ENCODE measurements at places on chromosomes 13 and 19.

DNA sequence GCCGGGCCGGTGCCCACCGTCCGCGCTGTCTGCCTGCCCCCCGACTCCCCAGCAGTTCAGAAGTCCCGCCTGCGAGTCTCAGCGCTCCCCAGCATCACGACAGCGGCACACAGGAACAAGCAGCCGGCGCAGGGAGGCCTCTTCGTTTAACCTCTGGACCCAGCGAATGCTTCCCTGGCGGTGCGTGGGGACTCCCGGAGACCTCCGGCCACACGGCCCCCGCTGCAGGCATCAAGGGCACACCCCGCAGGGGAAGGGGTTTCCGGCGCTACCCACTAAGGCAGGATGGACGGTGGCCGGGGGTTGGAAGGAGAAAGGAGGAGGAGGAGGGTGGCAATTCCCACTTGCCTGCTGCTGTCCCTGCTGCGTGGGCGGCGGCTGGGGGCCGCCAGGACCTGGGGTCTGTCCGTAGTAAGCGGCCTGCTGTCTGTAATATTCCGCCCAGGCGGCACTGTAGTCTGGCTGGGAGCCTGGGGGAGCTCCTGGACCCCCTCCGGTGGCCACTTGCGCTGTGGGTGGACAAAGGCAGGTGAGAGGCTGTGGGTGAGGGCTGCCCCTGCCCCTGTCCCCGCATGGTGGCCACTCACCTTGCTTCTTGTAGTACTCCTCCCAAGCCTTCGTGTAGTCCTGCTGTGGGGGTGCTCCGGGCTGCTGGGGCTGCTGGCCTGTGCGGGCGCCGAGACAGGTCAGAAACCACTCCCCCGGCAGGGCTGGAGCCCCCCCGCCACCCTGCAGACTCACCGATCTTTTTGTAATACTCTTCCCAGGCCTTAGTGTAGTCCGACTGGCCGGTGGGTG is 9.6 kb downstream of the KHSRP start:
- DNase-seq, result no peak

DNA sequence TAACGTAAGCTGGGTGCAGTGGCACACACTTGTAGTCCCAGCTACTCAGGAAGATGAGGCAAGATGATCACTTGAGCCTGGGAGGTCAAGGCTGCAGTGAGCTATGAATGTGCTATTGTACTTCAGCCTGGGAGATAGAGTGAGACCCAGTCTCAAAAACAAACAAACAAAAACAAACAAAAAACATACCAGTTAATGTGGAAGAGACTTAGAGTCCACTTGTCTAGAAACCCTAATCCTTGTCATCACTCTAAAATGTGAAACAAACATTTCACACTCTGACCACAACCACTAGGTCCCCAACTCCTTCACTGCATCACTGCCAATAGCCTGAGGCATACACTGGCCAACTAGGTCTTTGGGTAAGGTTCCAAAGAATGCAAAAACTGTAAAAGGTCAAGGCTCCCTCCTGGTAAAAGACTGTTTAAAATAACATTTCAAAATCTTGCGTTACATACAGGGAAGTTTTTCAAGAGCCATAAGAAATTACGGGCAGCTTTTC is 28.6 kb upstream of the CYP2B6 start:
- no peak for DNase-seq

- DNase-seq, result no peak
Measured at GRCh38 chr13:23740002-23740401, 149.2 kb downstream of the MIPEP start.

DNA sequence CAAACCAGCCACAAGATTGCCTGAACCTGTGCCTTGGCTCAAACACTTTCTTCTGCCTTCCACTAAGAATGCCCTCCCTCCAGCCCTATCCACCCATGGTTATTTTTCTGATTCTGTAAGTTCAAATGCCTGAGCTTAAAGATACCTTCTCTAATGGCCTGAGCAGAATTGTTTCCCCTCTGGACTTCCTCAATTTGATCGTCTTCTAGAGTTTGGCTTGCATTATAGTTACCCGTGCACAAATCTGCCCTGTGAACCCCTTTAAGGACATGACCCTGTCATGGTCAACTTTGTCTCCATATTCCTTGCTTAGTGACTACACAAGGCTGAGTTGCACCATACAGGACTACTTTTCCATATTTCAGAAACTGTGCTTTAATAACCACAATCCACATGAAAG is 481.0 kb downstream of the FOXO1 start:
- no peak for DNase-seq

DNA sequence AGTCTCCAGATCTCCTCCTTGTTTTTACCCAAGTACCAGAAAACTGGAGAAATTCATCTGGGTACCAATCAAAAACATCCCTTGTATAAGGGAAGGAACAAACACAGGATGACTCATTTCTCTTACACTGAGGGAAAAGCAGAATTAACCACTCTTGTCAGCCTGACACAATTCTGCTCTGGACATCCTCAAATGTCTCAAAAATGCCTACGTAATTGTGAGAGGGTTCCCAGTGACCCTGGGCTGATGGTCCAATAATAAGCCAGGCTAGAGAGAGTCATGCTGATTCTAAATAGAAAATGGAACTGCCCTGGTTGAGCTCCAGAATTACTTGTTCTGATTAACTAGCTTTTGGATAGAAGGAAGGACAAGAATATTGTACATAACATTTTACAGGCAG is 14.5 kb downstream of the ZNF708 start:
- no peak for DNase-seq

DNA sequence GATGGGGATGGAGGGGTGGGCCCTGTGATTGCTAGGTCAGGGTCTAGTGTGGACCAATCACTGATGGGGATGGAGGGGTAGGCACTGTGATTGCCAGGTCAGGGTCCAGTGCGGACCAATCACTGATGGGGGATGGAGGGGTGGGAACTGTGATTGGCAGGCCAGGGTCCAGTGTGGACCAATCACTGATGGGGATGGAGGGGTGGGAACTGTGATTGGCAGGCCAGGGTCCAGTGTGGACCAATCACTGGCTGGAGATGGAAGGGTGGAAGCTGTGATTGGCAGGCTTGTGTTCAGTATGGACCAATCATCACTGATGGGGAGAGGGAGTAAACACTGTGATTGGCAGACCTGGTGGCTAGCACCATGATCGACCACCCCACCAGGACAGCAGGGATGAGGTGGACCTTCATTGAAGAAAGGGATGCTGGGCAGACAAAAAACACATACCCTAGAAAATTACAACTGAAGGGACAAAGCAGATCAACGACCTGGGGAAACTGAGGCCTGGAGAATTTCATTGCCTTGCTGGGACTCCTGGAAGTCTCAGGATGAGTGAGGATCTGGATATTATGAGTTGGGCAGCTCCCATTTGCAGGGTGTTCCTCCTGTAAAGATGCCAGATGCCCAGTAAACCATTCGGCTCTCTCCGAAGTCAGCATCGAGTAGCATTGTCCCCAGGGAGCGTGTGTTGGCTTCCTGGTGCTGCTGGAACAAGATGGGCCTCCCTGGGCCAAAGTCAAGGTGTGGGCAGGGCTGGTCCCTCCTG is 15.5 kb downstream of the TMPRSS9 start:
- no peak for DNase-seq

DNA sequence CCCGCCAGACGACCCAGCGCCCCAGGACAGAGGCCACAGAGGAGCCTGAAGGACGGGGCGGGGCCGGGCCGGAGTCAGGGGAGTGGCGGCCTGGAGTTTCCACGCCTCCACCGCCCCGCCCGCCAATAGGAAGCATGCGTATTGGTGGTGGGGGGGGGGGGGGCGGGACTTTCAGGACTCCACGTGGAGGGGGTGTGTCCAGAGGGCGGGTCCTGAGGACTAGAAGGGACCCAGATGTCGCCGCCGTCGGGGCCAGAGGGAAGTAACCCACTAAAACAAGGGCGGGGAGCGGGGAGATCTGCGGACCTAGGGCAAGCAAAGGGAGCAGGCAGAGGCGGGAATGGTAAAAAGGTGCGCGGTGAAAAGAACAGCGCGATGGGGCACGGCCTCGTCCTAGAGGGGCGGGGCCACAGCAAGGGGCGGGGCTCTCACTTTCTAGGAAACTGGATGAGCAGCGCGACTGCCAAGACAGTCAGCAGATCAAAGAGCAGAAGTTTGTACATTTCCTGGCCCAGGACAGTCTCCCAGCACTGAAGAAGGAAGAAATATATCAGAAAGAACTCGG is 2.8 kb upstream of the LENG1 start:
- DNase-seq, result no peak

DNA sequence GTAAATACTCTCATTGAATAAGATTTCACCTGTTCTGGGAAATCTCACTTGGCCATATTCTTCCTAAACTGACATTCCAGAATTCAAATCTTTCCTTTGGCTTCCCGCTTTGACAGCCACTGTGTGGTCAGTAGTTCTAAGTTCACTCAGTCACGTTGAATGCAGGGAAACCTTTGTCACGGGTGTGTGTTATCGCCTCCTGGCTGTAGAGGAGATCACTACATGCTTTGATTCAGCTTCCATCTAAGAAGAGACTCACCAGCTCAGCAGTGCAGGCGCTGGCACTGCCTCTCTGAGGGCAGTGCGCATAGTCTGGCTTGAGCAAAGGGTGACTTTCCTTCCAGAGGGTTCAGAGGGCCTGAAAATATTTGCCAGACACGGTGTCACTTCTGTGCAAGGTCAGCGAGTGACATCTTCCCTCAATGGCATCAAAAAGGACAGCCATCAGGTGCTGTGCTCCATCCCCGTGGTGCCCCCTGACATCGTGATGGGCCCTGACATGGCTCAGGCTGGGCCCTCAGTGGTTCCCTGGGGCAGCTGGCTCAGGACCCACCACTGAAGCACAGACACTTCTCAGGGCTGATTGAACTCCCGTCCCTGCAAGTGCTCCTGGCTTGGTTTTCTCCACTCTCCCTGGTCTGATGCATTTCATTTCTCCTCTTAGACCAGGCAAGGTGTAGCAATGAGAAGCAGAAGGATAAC is 635.4 kb upstream of the ARGLU1 start:
- peak; percentile 66 for DNase-seq

DNA sequence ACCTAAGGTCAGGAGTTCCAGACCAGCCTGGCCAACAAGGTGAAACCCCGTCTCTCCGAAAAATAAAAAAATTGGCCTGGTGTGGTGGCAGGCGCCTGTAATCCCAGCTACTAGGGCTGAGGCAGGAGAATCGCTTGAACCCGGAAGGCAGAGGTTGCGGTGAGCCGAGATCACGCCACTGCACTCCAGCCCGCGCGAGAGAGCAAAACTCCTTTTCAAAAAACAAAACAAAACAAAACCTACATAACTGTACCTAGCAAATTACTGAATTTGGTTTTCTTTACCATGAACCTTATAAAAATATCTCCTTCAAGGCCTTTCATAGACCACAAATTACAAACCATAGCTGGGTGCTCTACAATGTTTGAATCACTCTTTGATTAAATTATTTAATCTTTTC is 760 bp downstream of the ZNF91 start:
- no peak for DNase-seq

- no peak for DNase-seq
Measured at GRCh38 chr13:67829641-67830040, 599.5 kb upstream of the PCDH9 start.

- DNase-seq, result no peak
Measured at GRCh38 chr13:50529154-50529882, 314.2 kb downstream of the DLEU7 start.

GRCh38 chr13:55887561-55887960 is 1253.2 kb upstream of the PRR20A start:
- no peak for DNase-seq

GRCh38 chr13:26300140-26300539 is 46.2 kb downstream of the CDK8 start:
- no peak for DNase-seq

DNA sequence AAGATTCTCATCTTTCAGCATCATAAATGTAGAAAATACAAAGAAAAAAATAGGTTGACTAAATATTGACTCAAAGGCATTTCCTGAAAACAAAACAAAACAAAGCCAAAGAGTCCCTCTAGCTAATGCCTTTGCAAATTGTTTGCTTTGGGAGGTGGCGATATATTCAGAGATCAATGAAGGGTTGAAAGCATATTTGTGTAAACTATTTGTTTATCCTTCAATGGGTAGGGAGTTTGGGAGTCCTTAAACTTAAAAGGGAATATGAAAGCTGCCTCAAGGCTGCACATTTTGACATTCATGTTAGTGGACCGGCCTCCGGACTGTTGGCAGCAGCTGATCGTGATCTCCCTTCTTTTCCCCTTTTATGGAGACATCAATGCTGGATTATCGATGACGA is 257.5 kb downstream of the ITGBL1 start:
- DNase-seq, result no peak

DNA sequence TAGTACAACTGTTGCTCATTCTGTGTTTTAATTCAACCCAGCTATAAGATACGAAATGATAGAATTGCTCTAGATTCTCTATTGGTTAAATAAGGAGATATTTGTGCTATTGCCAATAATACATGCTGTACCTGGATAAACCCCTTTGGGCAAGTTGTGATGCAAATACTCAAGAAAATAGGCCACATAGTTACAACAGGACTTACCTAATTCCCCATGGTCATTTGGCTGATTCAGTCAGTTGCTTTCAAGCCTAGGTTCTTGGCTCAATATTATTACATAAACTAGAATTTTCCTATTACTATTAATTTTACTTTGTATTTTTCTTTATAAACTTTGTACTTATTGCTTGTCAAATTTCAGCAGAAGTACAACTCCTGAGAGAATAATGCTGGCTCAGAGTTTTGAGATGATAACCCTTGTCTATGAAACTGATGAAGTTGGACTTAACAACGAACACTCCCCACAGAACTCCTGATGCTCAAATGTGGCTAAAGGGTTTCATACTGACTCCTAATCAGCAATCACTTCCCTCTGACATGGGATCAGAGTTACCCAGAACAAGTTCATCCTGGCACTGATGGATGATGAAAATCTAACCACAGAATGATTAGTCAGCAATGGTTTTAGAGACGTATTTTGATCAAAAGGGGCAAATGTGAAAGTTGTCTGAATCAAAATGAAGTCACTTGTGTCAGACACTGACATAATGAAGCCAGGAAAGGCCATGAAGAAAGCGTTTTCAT is 221.1 kb downstream of the ITGBL1 start:
- no peak for DNase-seq

GRCh38 chr19:15869109-15869555 is 28.7 kb downstream of the CYP4F2 start:
- DNase-seq, result peak; percentile 7

- DNase-seq, result peak; percentile 35
Measured at GRCh38 chr13:26785838-26786630, 25.4 kb upstream of the GPR12 start.

- no peak for DNase-seq
Measured at GRCh38 chr13:20395061-20395916, 130.4 kb downstream of the CRYL1 start.

- no peak for DNase-seq
Measured at GRCh38 chr19:6061376-6062130, 48.7 kb downstream of the RFX2 start.

- DNase-seq, result no peak
Measured at GRCh38 chr19:7217861-7218260, 76.4 kb downstream of the INSR start.

DNA sequence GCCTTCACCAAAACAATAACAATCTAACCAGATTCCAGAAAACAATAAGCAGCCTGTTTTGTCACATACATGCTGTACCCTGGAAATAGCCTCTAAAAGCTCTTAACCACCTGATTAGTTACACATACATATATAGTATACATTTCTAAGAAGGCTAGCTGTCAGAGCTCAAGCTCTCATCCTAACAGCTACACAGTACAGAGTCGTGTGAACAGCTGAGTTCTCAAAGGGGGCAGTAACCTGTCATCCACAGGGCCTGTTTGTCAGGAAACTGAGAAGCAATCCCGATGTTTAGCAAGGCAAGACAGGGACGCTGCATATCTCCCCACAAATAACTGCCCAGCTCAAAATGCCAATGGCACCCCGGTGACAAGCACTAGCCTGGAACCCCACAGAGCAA is 56.9 kb downstream of the STK24 start:
- DNase-seq, result no peak

Measured in iPS DF 6.9 (cell line).